EL (cell line): ENCODE measurements at places on chromosomes 4 and X.

DNA sequence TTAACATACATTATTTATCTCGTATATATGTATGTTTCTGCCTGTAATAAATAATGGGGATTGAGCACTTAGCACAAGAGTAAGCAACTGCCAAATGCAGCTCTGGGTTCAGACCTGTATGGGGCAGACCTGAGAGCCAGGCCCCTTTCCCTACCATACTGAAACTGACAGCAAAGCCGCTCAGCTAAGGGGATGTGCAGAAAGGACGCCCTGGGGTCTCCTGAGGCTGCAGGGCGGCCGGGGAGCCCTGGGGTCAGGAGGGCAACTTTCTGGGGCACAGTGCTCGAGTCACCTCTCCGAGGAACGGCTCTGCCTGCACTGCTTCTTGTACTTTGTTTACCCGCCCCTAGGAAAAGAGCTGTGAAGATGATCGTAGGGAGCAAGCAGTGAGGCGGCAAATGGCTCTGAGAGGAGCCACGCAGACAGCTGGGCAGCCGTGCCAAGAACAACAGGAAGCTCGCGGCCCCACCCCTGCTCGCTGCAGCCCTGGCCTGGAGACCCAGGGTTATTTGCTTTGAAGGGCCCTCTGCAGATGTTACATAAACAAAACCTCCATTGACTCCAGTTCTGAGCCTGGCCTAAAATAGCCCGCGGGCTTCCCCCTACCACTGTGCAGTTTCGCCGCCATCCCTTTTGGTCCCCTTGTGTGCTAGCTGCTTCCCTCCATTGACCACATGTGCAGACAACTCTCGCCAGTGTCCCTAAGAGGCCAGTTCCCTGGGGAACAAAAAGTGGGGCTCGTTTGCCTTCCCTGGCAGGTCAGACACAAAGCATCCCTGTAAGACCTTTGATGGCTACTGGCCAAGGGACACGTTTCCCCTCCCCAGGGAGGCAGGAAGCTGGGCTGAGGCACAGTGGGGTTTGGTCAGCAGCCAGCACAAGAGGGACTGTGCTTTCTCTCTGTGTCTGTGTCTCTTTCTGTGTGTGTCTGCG lies 111.3 kb upstream of the LNX1 start:
- peak; percentile 82 for DNase-seq

- peak; percentile 71 for DNase-seq
Observed at GRCh38 chr4:80306260-80306659, 29.3 kb upstream of the CFAP299 start.

GRCh38 chrX:26192204-26192603 lies at the start of gene MAGEB6:
TSS of gene MAGEB6 (plus strand) at chrX:26192440. CDS start at chrX:26193847, 1,407 bp downstream.
- DNase-seq: no peak

GRCh38 chr4:14254252-14254651 lies 626.7 kb upstream of the BOD1L1 start:
- DNase-seq: peak; percentile 32

- DNase-seq: no peak
Observed at GRCh38 chrX:136941396-136942337, 61.1 kb upstream of the RBMX start.

- no peak for DNase-seq
Observed at GRCh38 chrX:133908223-133908955, 77.0 kb downstream of the GPC3 start.

GRCh38 chrX:55056820-55057674 lies 17.8 kb upstream of the PAGE2B start:
- peak; percentile 0 for DNase-seq

- peak; percentile 63 for DNase-seq
Observed at GRCh38 chr4:187294861-187295260, 571.2 kb upstream of the FAT1 start.

GRCh38 chr4:158766434-158767044 lies 2.3 kb upstream of the FNIP2 start:
- no peak for DNase-seq

DNA sequence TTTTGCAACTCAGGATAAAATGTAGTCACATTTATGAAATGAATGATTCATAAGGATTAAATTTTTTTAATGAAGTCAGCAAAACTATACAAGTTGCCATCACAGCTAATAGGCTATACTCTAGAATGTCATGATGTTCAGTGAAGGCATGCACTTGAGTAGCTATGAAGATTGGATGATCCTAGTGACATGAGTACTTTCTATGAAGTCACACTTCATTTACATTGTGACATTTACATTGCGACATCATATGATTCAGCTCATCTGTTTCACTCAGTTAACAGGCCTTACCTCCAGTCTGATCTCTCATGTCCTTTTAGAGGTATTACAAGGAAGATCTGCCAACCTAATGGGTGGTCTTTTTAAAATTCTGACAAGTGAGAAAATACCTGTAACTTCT lies 82.7 kb upstream of the FGF13 start:
- no peak for DNase-seq

GRCh38 chrX:47817421-47817820 lies 19.3 kb upstream of the ZNF81 start:
- DNase-seq: no peak

DNA sequence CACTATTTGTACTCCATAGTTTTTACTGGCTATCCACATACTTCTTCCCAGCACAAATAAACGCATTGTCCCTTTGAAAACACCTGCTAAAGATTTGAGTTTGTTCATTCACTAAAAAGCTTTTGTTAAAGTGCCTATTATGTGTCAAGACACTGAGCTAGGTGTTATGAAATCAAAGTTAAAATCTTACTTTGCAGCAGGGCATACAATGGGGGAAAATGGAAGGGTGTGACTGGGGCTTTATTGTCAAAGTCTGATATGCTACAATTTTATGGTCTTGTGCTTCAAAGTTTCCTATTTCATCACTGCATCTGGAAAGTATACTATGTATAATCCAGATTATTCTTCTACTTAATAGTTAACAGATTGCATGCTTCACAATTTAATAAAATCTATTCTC lies 128.4 kb downstream of the PPP3CA start:
- no peak for DNase-seq

GRCh38 chrX:19280636-19281035 lies 63.1 kb upstream of the PDHA1 start:
- DNase-seq: no peak

DNA sequence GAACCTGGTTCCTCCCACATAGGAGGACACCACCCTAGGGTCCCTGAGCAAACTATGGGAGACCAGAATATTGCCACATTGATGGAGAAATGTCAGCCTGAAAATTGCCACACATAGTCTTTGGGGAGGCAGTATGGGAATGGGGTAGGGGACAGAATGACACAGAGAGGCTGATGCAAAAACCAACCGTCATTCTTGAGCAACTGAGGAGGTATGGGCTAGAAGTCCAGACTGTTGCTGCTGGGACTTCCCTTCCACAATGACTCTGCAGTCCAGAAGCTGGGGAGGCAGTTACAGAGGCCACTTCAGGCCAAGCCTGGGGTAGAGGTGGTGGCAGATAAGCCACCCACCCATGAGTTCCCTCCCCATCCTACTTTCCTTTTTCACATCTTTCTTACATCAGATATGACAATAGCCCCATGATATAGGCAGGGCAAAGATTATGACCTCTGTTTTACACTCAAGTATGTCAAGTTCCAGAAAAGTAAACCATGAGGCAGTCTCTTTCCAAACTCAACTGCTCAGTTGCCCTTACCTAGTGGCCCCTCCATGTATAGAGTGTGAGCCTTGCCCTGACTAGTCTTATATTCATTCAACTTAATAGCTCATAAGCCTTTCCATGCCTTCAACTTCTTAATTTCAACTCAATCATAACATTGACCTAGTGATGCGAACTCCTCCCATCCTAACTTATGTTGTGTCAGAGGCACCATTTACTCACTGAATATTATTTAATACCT lies 41.7 kb downstream of the VSIG4 start:
- DNase-seq: no peak

- no peak for DNase-seq
Observed at GRCh38 chrX:136112778-136113177, 34.6 kb upstream of the FHL1 start.

GRCh38 chr4:62028745-62029144 lies 828.6 kb downstream of the ADGRL3 start:
- DNase-seq: no peak

DNA sequence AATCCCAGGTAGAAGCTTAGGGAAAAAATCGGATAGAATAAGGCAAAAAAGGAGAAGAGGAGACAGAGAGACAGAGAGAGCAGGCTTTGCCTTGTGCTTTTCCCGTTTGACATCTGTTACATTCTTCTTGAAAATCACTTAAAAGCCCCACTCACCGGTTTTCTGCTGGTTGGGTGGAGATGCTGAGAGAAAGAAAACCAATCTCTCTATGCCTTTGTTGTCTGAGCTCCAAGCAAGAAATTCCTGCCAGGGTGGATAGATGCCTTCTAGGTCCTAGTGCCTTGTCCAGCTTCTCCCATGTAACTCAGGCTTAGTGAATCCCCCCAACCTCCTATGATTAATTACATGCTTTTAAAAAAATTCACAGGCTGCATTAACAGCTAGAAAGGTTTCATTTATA lies at the start of gene DCX:
TSS of gene DCX (minus strand) at position 210 of the 400 bp plus-strand sequence. CDS start 1,794 bp downstream, outside the sequence.
- DNase-seq: no peak

DNA sequence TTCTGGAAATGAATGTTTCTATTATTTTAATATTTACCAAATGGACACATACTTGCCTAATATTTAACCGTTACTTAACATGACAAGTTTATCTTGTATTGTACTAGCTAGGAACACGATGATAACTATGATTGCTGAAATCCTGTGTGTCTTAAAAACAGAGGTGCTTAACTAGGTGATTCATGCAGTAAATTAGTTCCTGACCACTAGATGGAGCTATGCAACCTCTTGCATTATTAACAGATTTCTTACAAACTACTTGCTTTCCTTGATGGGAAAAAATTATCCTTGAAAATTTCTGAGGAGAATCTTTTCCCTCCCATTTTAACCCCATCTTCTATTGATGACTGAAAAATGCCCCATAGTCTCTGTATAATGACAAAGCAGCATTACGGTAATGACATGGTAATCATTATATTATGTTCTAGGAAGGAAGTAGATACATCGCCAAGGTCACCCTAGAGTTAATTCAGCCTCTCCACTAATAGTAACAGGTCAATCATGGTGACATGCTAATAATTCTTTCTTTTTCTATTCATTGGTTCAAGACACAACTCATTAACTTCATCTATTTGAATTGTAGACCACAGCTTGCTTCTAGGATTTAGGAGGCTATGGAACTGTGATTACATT lies 844.2 kb downstream of the RAPGEF2 start:
- DNase-seq: peak; percentile 42

GRCh38 chrX:136789856-136790255 lies 9.1 kb upstream of the ARHGEF6 start:
- DNase-seq: no peak

DNA sequence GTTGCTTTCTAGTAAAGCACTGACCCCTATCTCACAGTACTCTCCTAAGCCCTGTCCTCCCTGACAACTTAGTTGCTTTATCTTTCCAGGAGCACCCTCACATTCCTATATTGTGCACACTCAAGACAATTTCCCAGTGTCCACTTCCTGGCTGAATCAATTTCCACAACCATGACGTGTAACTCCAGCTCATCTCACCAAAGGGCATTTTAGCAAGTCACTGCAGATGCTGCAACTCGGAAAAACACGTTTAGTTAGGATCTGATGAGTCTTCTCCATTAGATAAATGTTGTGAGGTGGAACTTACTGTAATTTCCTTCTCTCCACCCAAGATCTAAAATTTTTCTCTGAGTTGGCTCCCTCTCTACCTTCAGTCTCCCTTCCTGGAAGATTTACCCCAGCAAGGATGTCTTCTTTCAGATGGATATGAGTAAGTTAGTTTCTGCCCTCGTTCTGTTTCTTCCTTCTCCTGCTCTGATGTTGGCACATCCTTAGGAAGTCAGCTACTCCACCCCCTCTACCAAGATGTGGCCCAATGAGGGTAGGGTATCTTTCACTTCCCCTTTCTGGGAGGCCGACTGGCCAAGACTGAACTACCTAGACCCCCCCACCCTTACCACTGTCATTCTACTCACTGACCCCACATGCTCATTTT lies 28.8 kb upstream of the IL13RA1 start:
- DNase-seq: peak; percentile 32

DNA sequence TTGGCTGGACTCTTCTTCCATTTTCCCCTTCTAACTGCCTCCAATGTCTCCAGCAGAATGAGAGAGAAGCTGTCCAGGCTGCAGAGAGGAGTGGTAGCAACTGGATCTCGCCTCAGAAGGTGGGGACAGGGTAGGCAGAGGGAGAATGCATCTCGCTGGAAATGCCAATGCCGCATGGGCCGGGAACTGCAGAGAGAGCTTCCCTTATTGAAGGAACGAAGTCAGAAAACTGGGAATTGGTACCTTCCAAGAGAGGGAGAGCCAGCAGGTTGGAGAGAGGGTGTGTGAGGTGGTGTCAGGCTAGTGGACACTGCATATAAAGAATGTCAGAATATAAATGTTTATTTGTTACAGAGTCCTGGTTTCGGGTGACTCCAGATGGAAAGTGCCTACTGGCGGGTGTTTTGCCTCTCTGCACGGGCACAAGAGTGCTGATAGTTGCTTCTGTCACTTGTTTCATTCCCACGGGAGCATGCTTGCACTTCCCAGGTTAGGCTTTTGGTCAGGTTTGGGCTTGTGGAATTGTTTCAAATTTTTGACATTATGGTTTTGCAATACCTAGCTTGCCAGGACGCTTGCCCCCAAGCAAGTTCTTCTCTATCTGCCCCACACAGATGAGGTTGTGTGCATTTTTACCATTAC lies 156.8 kb upstream of the STS start:
- DNase-seq: no peak

- peak; percentile 85 for DNase-seq
Observed at GRCh38 chr4:83618431-83618830, 82.5 kb downstream of the GPAT3 start.

DNA sequence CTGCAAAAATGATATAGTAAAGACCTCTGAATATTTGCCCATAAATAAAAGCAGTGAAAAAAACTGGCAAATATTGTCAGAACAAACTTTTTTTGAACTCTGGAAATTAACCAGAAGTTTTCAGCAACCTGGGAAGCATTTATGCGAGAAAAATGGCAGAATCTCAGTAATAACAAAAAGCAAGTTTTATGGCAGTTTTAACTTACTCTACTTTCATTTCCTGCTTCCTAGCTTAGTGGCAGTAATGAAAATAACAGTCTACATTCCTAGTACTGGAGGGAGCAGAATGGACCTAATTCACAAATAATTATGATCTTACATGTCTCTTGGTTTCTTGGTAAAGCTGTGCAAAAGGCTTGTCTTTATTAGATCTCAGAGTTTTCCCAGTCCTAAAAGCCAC lies 460.1 kb downstream of the NAF1 start:
- no peak for DNase-seq

DNA sequence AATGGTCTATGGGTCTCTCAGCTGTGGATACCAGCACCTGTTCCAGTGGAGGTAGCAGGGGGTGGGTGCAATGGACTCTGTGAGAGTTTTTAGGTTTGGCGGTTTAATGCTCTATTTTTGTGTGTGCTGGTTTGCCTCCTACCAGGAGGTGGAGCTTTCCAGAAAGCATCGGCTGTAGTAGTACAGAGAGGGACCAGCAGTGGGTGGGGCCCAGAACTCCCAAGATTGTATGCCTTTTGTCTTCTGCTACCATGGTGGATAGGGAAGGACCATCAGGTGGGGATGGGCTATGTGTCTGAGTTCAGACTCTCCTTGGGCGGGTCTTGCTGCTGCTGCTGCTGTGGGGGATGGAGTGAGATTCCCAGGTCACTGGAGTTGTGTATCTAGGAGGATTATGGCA lies 557.2 kb upstream of the GRID2 start:
- DNase-seq: no peak
